ENCODE measurements at places on chromosomes 4 and X. TPM values are rescaled to one million over a fixed set of nuclear protein-coding genes. Genes with fewer than 3 reads are reported as not detected.

DNA sequence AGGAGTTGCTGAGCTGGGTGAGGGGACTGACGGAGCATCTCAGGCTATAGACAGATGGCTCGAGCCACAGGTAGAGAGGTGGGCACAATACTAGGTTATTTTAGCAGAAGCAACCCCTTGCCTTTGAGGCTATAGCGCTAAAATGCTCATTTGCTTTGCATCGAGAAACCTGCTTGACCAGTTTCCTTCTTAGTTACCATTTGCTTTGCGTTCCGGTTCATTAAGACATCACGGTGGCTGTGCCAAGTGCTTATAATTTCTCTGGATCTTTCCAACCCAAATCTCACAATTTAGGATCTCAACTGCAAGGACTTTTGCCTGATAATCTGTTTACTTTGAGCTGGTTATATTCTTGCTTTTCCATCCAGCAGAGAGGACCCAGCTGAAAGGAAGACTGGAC lies 40.8 kb downstream of the DLG3 start:
- no peak for DNase-seq

Gene ABLIM2
- total RNA-seq = 0.37 TPM

Gene NPY1R
- not detected for total RNA-seq

Gene SYN1
- 0.61 TPM for total RNA-seq

Gene HERC6
- total RNA-seq = 6.5 TPM

Gene CC2D2A
- 24.7 TPM for total RNA-seq

GRCh38 chr4:3208826-3209225 lies 40.1 kb upstream of the MSANTD1 start:
- DNase-seq = no peak

- DNase-seq = no peak
Observed at GRCh38 chr4:116385583-116385982, 699.8 kb downstream of the TRAM1L1 start.

Gene CENPI
- total RNA-seq = 35.1 TPM

DNA sequence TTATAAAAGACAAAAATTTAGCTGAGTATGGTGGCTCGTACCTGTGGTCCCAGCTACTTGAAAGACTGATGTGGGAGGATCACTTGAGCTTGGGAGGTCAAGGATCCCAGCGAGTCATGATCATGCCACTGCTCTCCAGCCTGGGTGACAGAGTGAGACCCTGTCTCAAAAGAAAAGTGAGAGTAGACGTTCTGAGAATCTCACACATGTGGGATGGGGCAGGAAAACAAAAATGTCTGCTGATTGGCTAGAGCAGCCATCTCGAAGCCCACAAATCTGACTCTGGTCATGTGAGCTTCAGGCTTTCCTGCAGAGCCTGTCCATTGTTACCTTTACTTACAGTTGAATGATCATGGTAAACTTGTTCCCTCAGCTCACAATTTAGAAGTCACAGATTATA lies 23.1 kb upstream of the SLC9A7 start:
- no peak for DNase-seq

Gene STS
- total RNA-seq = 0.95 TPM

Gene WNK3
- 5.2 TPM for total RNA-seq

DNA sequence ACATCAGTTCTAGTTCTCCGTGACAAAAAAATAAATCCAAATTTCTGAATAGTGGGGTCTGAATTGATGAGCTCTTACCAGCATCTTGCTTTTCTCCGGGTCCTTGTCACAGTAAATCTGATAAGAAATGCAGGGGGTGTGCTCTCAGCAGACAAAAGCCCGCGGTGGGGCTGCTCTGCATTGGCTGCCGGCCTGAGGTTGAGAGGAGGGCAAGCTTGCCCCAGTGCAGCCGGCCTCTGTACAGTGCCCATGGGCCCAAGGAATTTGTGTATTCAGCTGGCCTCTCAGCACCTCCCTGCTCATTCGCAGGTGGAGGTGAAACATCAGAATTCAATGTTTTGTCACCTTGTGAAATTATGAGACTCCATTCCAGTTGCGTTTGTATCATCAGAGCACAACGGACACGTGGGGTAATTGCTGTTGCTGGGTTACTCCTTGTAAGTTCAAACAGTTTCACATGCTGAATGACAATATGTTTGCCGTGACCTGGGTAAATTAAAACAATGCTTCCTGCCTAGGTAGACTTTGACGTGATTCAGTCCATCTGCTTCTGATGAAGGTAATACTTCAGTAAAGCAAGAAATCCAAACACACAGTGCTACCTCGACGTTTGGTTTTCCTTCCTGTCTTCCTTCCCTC lies 596.4 kb downstream of the MID1IP1 start:
- DNase-seq = no peak

DNA sequence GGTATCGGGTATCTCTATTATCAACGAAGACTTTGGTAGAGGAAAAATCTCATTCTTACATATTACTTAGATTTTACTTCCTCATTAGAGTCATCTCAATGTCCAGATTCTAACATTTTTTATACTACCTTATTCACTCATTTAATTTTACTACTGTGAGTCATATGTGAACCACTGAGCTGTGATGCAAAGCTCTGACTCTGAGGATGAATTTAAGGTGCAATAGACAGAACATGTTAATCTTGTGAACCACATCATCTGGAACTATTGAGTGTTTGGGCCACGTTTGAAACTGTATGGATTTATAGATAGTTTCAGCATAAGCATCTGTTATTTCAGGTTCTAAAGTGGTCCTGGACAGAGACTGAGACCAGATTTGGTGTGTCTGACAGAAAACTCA lies 78.4 kb downstream of the PWWP3B start:
- DNase-seq = no peak

DNA sequence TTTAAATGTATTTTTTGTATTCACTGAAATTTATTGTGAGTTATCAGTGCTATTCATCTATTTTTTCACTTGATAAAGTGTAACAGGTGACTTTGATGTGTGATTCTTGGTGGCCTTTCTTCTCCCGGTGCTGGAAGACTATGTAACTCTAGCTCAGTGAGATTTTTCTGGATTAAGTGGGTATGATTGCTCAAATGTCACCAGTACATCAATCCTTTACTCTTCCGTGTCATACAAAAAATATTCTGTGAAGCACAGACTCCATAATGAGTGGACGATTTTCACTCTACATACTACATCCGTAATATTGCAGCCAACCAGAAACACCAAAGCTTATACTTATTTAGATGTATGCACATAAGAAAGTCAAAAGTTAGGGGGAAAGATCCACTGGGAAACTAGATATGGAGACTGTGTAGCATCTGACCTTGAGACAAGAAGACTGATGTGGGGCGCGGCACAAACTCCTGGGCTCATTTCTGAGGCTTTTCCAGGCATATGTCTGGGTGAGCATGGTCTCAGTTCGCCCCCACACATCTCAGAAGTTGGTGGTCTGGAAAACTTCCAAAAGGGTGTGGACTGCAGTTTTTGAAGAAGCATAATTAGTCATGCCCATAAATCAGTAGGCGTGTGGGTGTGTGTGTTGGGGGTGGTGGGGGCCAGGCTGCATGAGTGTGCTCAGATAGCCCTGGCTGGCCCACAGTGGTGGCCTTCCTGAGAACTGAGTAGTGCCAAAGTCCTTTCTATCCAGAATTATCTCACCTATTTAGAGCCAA lies 53.9 kb upstream of the TENM3 start:
- DNase-seq = no peak

Gene AFM
- not detected for total RNA-seq

- DNase-seq = no peak
Observed at GRCh38 chrX:39764441-39764914, 333.3 kb downstream of the BCOR start.

DNA sequence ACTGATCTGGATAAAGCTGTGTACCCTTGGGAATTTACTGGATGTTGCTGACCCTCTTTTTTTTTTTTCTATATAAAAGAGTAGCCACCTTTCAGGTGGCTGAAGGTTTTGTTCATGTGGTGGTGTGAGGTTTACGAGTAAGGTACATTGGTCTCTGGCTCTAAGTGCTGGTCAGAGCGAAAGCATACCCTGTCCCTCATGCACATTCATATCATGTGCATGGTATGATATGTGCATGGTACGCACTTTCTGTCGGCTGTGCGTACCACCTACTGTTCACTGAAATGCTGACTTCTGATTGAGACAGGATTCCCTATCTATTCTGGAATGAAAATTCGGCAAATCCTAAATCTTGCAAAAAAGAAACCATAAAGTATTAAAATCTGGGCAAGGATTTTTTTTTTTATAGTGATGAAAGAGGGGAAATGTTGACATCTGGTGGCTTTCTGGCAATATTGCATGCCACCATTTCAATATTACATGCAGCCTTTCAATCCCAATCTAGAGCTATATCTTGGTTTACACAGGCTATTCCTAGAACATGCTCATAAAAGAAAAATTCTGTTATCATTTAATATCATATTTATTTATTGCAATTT lies 32.8 kb downstream of the FAM149A start:
- DNase-seq = peak; percentile 28

Gene HSFX2
- total RNA-seq = not detected

- no peak for DNase-seq
Observed at GRCh38 chr4:150609131-150609530, 27.2 kb downstream of the MAB21L2 start.

DNA sequence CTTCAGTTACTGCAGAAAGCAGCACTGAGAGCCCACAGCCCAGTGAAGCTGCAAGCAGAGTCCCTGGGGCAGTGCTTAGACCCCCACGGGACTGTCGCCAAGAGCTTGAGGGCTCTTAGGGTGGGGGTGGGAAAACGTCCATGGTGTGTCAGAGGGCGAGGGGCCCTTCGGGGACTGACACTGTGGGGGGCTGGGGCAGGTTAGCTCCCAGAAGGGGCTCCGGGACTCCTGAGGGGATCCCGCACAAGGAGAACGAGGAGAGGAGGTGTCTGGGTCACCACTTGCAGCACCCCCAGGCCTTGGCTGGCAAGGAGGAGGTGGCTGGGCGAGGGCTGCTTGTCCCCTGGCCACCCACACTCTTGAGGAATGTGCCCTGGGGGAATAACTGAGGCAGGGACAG lies 20.8 kb downstream of the NAT8L start:
- no peak for DNase-seq

GRCh38 chrX:21559417-21559816 lies 98.7 kb downstream of the KLHL34 start:
- DNase-seq = no peak

Gene CSAG2
- not detected for total RNA-seq

Gene DLG3
- total RNA-seq = 28.0 TPM

DNA sequence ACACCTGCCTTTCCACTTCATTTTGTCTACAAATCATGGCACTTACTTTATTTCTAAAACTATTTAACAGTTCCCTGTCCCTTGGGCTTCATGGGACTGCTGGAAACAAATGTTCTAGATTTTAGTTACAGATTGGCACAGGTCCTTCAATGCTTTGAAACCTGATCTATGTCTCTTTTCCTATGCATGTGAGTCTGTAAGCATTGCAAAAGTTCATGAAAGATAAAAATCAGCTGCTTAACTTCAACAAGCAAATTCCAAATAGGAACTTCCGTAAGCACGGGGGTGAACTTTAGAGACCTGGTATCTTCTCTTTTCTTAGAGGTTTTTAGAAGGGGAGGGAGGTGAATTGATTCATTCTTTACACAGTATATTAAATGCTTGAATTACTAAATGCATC lies 9.5 kb downstream of the LGI2 start:
- DNase-seq = no peak

Gene C4orf54
- not detected for total RNA-seq

DNA sequence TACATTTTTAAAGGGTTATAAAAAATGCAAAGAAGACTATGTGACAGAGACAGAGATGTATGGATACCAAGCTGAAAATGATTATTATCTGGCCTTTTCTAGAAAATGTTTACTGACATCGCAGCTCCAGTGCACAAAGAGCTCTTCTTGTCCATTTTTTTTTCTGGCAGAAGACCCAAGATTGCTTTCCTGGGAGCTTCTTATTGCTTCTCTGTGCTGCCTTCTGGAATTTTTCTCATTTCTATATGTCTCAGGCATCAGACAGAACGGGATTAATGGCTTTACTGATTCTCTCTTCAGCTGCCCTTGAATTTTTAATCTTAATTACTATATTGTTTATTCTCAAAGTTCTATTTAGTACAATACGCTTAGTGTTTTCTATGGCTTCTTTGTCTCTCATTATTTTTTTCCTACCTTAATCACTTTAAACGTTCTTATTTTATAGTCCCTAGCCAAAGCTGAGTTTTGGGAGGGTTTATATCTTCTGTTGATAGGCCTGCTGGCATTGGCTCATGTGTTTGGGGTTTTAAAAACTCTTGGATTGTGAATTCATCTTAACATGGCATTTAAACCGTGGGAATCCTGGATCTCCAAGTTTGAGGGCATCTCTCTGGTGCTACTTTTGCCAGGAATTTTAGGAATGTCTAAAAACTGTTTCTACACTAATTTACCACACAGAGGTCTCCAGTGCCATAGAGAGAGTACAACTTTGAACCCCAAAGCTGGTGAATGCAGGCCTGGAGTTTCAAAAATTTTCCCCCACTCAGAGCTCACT lies 138.9 kb upstream of the LNX1 start:
- DNase-seq = no peak

Gene DCUN1D4
- total RNA-seq = 24.4 TPM

DNA sequence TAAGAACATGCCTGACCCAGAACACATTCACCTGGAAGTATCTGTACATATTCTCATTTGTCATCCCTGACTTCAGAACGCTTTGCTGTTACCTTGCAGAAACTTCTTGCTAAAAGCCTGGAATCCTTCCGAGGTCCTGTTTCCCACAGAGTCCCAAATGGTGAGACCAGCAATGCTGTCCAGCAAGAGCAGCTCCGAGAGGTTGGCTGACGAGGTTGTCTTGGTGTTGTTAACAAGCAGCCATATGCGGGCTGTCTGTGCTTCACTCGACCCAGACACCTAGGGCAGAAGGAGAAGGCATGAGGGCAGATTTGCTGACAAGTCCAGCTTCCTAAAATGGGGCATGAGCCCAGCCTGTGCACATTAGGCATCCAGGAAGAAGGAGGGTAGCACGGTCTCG lies 19.3 kb downstream of the EVC2 start:
- no peak for DNase-seq

- no peak for DNase-seq
Observed at GRCh38 chr4:81030061-81030980, at the start of gene BMP3. Gene BMP3 (plus strand): TSS chr4:81030708. CDS start chr4:81031285, 577 bp downstream.

- DNase-seq = no peak
Observed at GRCh38 chr4:51999250-51999649, 20.9 kb downstream of the LRRC66 start.

Gene C4orf51
- not detected for total RNA-seq

GRCh38 chr4:176794151-176794550 lies 1.4 kb upstream of the VEGFC start:
- DNase-seq = peak; percentile 11

DNA sequence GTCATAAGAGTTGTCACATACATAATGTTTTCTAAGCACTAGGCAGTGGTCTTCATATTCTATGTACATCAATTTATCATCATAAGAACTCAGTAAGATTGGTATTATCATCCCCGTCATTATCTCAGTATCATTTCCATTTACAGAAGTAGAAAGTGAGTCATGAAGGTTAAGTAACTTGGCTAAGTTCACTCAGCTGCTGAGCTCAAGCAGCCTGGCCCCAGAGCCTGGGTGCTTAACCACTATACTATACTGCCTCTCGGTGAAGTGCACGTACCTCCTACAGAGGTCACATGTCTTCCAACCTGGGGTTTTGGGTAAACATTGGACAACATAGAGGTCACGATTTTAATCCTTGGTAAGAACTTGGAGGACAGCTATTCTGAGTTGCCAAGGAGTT lies 161.5 kb upstream of the GATB start:
- no peak for DNase-seq

All from G401 (cell line).